ENCODE measurements at places on chromosomes 4 and X.

DNA sequence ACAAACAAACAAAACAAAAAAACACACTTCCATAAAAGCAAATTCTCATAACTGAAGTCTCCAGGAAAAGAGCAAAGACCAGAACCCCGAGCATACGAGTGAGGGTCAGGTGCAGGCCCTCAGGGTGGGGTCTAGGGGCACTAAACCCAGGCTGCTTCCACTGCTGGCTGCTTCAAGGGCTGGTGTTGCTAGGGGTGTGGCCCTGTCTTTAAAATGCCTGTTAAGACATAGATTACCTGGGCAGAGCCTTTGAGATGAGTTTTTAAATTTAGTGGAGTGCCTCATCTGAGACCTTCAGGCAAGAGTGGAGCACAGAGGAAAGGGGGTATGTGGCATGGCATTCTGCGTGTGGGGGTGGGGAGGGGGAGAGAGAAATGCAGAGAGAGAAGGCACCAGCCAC lies 87.0 kb downstream of the FHDC1 start:
- DNase-seq = no peak

DNA sequence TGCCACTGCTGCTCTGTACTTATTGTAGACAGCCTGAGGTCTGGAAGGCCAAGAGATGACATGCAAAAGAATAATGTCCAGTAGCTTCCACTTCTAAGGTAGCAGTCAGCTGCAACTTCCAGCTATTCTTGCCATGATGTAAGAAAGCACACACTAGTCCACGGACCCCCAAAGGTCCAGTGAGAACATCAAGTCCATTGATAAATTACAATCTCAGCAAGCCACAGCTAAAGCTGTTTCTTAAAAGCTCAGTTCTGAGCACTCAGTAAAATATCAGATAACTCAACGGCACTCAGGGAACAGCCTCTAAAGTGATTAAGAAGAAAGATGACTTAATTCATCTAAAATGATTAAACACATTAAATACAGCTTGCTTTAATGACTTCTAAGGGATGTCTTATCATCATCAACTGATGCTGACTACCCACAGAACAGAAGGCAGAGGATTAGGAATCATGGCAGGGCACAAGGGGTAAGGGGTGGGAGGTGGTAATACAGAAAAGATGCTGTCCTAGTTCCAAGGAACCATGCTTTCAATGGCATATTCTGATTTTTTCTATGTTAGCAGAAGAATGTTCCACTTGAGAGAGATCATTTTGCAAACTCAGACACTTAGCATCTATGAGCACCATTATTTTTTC lies 99.1 kb upstream of the CBR4 start:
- peak; percentile 10 for DNase-seq

GRCh38 chrX:148380650-148381561 lies 119.5 kb upstream of the AFF2 start:
- DNase-seq = no peak

GRCh38 chr4:121526509-121526908 lies 145.7 kb upstream of the QRFPR start:
- DNase-seq = no peak

DNA sequence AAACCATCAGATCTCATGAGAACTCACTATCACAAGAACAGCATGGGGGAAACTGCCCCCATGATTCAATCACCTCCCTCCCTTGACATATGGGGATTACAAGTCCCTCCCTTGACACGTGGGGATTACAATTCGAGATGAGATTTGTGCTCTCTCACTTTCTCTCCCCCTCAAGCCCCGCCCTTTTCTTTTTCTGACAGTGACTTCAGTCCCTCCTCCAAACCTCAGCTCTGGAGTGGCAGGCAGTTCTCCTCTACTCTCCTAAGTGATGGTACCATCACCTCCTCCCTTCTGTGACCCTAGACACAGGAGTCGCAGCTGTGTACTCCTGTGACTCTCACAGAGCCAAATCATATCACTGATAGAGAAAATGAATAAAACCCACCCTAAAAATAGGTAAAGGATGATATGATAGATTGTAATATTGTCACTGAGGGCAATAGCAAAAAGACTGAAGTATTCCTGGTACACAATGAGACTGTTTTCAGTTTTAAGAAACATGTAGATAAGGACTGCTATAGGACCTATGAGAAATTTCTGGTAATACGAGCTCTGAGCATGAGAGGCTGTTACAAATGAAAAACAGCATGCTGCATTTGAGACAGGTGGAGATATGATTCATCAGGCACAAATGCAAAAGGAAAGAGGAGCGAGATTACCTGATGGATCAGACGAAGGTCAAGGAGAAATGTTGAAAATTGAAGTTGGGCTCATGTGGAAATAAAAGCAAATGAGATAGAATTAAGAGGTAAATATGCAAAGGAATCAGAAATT lies 101.2 kb upstream of the CBLL2 start:
- DNase-seq = peak; percentile 31

- no peak for DNase-seq
Observed at GRCh38 chr4:4470208-4470607, 71.6 kb downstream of the STX18 start.

DNA sequence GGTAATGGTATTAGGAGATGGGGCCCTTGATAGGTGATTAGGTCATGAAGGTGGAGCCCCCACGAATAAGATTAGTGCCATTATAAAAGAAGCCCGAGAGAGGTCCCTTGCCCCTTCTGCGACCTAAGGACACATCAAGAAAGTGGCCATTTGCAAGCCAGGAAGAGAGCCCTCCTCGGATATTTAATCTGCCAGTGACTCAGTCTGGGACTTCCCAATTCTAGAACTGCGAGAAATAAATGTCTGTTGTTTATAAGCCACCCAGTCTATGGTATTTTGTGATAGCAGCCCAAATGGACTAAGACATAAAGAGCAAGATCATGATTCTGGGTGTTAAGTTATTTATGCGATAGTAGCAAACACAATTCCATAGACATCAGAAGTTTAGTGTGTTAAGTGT lies 192.2 kb downstream of the LDB2 start:
- DNase-seq = no peak

DNA sequence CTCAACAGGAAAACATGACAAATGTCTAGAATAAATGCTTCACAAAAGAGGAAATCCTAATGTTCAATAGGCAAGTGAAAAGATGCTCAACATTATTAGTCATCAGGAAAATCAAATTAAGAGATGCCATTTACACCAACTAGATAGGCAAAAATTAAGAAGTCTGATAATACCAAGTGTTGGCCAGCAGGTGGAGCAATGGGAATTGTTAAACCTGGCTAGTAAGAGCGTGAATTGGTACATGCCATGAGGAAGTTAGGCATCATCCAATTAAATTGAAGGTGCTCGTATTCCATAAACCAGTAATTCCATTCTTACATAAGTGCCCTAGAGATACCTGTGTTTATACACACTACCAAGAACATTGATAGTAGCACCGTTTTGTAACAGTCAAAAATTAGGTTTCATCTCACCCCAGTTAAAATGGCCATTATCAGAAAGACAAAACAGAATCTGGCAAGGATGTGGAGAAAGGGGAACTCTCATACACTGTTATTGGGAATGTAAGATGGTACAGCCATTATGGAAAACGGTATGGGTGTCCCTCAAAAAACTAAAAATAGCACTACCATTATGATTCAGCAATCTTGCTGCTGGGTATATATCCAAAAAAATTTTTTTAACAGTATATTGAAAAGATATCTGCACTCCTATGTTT lies 14.0 kb upstream of the ZCCHC18 start:
- DNase-seq = peak; percentile 66

DNA sequence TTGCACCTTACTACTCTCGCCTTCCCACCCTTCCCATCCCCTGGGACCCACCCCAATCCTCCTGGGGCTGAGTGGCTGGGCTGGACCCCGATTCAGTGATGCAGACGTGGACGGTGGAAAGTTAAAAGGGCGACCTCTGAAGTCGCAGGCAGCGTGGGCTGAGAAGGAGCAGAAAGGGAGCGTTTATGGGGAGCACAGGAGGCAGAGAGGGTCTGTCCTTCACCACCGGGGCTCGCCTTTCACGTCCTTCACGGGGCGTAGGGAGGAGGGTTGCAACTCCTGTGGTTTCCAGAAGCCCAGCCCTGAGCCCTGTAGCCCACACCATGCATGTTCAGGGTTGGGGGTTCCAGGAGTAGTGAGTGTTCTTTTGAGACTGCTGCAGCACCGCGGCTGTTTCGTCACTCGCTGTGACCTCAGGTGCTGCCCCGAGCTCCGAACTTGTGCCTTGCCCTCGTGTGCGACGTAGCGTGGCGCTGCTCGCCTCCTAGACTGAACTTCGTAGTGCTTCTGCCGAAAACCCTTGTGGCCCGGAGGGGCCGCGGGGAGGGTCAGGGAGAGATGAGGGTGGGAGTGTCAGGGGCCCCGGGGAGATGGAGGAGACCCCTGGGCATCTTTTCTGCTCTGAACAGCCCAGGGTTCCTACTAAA lies 1.6 kb downstream of the NHS start:
- no peak for DNase-seq

GRCh38 chr4:87949961-87950360 lies 25.6 kb upstream of the SPP1 start:
- no peak for DNase-seq

- DNase-seq = peak; percentile 67
Observed at GRCh38 chrX:45515262-45516215, 314.9 kb upstream of the DIPK2B start.

GRCh38 chr4:76957004-76957738 lies 7.6 kb downstream of the SEPTIN11 start:
- peak; percentile 12 for DNase-seq

DNA sequence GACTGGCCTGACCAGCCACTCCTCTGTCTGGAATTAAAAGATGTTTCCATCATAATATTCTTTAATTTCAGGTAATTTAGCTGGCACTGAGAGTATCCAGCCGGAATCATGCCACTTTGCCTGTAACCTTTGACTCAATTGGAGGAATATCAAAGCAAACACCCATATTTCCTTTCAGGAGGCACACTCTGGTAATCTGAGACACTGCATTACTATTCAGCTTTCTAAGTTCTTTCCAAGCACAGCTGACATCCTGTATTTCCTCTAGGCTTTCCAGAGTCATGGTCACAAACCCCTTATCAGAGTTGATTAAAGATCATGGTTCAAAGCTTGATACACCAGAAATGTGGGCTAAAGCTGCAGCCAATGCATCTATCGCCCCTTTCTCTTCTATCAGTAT lies 29.3 kb downstream of the INTS12 start:
- no peak for DNase-seq

DNA sequence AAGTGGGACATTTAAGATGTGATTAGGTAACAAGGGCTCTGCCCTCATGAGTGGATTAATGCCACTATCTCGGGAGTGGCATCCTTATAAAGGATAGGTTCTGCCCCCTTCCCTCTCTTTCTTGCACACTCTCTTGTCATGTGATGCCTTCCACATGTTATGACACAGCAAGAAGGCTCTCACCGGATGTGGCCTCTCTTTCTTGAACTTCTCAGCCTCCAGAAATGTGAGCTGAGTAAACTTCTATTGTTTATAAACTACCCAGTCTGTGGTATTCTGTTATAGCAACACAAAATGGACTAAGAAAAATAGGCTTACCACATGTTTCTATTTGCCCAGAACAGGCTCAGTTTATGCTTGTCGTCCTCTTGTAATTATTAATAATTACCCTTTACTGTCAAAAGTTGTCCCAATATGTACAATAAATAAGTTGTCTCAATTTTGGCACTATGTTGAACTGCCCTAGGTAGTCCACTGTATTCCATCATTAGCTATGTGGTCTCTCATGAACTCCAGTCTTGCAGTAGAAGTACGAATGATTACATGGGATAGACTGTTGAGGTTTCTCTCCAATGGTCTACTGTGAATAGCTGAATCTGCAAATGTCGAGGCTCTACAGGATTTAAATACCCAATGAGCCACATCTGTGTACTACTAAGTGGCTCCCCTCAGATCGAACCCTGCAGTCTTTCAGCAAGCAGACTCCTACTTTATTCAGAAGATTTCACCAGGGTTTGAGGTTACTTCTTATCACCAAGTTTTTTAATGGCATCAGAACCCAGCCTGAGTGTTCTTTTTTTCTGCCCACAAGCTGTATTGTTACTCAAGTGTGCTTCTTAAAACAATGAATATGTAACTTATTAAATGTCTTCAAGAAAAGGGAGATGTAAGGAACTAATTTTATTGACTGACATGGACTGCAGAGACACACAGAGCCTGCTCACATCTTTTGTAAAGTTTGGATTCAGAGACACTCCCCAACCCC lies 102.0 kb upstream of the LEF1 start:
- DNase-seq = no peak

GRCh38 chr4:137310166-137310565 lies 222.1 kb downstream of the PCDH18 start:
- no peak for DNase-seq

GRCh38 chr4:76489686-76490161 lies 54.7 kb downstream of the SHROOM3 start:
- DNase-seq = no peak

DNA sequence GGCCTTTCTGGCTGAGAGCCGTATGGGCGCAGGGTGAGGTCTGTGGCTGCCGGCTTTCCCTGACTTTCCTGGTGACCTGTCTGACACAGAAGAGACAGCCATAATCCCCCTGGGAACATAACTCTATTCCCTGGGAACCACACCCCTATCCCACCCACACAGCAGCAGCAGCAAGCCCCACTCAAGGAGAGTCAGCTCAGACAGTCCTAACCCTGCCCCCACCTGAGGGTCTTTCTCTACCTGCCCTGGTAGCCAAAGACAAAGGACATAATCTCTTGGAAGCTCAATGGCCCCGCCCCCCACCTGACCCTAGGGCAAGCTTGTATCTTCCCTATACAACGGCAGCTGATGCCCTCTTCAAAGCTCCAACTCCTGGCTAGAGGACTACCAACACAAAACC lies 74.6 kb downstream of the PABPC4L start:
- DNase-seq = no peak

GRCh38 chr4:158020734-158021346 lies 152.0 kb downstream of the GASK1B start:
- DNase-seq = no peak

All from NCI-H524 (cell line).